ENCODE measurements at places on chromosomes 1 and 21.

- no peak for DNase-seq
Measured at GRCh38 chr21:39984286-39984991, 117.2 kb downstream of the PCP4 start.

- DNase-seq = peak; percentile 13
Measured at GRCh38 chr1:7942214-7942921, 1.7 kb upstream of the TNFRSF9 start.

- no peak for DNase-seq
Measured at GRCh38 chr1:101438359-101438758, 201.5 kb downstream of the S1PR1 start.

DNA sequence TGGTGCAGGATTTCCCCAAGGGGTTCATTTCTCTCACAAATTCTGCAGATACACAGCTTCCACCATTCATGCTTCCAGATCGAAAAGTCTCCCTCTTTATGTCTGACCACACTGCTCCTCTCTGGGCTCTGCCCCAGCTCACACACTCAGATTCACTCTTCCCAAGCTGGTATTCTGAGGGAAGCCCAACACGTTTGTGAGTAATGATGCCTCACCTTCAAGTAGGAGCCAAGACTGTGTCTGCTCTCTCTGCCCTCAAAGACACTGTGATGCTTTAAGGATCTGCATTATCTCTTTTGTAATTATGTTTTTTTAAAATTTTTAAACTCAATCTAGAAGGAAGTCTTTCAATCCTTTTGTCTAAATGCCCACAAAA lies 19.8 kb downstream of the PRAMEF11 start:
- DNase-seq = no peak

- no peak for DNase-seq
Measured at GRCh38 chr1:66012106-66012784, 219.6 kb downstream of the PDE4B start.

- no peak for DNase-seq
Measured at GRCh38 chr1:187630653-187631380, 802.1 kb downstream of the PLA2G4A start.

- DNase-seq = no peak
Measured at GRCh38 chr1:115555446-115555845, 86.3 kb upstream of the VANGL1 start.

GRCh38 chr1:193729429-193729828 lies 543.0 kb upstream of the B3GALT2 start:
- no peak for DNase-seq

GRCh38 chr1:151756291-151756690 lies 7.0 kb downstream of the MRPL9 start:
- DNase-seq = no peak

- no peak for DNase-seq
Measured at GRCh38 chr1:56074007-56074651, 505.2 kb downstream of the PLPP3 start.

DNA sequence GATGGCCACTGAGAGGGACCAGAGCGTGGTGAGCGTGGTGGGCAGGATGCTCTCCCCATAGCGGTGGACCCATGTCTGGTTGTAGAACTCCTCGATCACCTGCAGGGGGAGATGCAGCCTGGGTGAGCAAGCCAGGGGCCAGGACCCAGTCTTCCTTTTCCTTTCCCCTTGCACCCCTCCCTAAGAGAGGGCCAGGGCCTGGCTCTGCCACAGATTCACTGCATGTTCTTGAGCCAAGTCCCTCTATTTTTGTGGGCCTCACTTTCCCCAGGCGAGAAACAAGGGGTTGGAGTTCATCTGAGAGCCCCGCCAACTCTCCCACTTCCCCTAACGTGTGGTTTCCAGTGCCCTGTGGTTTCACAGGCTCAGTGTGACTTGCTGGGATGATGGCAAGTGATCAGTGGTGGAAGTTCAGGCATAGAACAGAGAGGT lies 27.5 kb downstream of the SLC2A1 start:
- DNase-seq = peak; percentile 32

DNA sequence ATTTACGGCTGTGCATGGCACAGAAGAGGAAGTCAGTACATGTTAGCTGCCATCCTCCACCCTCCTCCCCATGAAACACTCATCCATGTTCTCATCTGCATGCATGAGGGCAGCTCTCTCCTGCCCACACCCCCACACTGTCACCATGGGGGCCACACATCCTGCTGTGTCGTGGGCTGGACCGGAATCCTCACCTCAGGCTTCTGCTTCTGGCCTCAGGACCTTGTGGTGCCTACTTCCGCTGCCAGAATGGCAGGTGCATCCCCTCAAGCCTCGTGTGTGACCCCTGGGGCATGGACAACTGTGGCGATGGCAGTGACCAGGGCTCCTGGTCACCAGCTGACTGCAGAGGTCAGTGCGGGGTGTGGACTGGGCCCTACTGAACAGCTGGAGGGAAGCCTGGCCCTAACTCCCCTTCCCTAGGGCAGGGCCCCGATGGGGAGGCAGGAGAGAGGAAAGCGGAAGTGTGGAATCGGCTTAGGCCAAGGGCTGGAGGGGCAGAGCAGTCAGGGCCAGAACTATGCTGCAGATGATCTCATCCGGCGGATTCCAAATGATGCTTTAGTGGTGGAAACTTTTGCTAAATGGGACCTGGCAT lies 3.8 kb downstream of the LDLRAD2 start:
- no peak for DNase-seq

GRCh38 chr1:165259236-165259635 lies 97.3 kb downstream of the LMX1A start:
- no peak for DNase-seq

- no peak for DNase-seq
Measured at GRCh38 chr1:225453797-225454648, 26.2 kb upstream of the LBR start.

DNA sequence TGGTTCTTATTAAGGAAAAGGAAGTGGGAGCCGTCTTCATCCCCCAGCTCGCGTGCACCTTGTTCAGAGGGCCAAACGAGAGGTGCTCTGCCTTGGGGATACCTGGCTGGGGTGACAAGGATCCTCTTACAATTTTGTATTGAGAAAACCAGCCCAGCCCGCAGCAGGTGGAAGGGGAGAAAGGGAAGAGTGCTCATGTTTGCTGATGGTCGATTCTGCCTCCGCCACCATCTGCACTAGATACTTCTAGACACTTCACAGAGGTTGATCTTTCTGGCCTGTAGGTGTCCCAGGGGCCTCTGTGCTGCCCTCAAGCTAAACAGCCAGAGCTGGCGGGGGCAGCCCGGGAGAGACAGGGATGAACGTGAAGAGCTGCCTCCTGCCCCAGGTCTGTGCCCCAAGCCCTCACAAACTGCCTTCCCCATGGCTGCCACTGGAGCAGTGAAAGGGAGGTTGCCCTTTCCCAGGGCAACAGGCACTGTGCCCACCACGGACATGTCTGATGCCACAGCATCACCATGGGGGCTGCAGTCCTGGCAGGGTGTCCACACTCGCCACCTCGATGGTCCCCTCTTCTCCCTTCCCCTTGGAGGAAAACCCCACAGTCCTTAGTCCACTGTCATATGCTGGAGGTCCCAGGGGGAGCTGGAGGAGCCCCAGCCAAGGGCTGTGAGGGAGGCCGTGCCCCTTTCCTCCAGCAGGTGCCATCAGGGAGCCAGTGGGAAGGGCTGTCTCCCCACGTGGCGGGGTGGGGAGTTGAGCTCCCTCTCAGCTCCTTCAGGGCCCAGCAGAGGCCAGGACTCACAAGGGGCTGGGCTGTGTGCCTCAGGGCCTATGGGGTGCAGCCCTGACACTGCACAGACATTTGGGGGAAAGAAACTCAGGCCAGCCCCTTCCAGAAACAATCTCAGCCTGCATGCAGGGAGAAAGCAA lies 8.1 kb downstream of the ADPRS start:
- no peak for DNase-seq

DNA sequence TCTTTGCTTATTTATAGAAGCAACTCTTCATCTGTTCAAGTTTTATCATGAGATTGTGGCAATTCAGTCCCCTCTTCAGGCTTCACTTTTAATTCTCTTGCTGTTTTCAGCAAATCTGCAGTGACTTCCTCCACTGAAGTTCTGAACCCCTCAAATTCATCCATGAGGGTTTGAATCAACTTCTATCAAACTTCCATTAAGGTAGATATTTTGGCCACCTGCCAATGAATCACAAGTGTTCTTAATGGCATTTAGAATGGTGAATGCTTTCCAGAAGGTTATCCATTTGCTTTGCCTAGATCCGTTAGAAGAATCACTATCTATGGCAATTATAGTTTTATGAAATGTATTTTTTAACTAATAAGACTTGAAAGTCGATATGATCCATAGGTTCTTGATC lies 946.7 kb upstream of the B3GALT2 start:
- no peak for DNase-seq

GRCh38 chr1:77273891-77274290 lies 7.9 kb upstream of the AK5 start:
- no peak for DNase-seq

DNA sequence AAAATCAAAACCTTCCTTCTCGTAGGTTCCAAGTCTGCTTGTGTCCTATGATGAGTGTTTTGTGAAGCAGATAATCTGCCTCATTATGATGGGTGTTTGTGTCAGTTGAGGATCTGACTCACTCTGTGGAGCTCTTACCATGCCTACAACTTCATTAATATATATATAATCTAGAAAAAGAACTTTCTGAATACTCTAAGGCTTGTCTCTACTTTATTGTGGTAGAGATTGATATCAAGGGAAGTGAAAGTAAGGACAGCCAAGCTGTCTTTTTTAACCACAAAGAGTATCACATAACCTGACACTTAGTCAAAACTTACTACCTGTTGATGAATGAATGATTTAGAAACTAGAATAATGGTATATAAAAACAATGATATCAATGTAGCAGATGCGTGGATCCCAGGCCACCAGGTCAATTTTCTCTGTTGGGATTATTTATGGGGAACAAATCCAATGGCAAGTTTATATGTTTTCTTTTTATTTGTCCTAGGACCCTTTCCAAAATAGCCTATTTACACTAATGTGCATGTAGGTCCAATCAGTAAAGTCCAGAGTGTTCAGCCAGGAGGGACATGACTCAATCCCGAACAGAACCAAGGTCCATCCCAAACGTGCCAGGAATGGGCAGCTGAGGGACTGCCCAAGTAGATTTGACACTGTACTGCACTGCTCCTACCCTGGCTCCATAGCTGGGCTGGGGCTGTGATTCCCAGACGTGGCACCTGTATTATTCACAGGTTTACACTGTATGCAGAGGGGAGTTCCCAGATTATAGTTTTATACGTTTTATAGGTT lies 182.3 kb upstream of the GREM2 start:
- DNase-seq = no peak

GRCh38 chr1:1889090-1889750 lies 1.7 kb downstream of the GNB1 start:
- no peak for DNase-seq

DNA sequence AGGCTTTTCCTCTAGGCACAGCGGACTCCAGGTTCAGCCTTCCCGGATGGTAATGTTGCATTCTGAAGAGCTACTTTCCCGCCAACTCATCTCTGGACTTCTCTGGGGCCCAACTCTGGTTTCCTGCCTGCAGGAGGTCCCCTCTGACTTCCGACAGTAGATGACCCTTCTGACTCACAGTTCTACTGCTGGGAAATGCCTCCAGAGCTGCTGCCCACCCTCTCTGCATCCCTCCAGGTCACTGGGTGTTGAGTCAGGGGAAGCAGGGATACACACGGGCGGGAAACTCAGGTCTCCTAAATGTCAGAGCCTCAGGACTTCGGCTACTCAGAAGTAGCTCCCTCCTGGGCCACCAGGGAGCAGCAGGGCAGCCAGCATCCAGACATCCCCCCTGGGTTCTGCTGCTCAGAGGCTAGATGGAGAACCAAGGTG lies 2.1 kb upstream of the KIF21B start:
- DNase-seq = no peak

- DNase-seq = no peak
Measured at GRCh38 chr1:172408958-172409357, 11.5 kb upstream of the C1orf105 start.

DNA sequence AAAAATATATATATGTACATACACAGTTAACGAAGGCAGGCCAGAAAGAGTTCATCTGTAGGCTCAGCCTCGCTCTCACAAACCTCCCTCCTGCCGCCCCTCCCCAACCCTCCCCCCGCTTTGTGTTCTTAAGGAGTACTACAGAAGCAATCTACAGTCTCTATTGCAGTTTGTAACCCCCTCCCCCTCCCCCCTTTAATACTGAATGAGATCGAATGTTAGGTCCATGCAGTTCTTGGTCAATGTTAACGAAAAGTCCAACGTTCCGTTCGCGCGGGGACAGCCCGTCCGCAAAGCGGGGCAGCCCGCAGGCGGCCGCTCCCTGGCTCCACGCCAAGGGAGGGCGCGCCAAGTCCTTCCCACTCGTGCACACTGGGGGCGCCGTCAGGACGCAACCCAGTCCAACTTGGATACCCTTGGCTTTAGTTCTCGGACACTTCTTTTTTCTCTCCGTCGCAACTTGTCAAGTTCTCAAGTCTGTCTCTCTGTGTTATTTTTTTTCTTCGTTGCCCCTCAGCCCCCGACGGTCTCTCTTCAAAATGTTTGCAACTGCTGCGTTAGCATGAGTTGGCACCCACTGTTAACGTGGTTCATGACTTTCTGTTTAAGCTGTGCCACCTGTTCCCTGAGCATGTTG lies 2.2 kb downstream of the JUN start:
- DNase-seq = peak; percentile 8

- peak; percentile 12 for DNase-seq
Measured at GRCh38 chr1:19074361-19074901, 118.0 kb upstream of the IFFO2 start.

- DNase-seq = no peak
Measured at GRCh38 chr1:21368515-21369289, 71.2 kb upstream of the NBPF3 start.

- no peak for DNase-seq
Measured at GRCh38 chr1:234144901-234145300, 228.4 kb upstream of the COA6 start.

DNA sequence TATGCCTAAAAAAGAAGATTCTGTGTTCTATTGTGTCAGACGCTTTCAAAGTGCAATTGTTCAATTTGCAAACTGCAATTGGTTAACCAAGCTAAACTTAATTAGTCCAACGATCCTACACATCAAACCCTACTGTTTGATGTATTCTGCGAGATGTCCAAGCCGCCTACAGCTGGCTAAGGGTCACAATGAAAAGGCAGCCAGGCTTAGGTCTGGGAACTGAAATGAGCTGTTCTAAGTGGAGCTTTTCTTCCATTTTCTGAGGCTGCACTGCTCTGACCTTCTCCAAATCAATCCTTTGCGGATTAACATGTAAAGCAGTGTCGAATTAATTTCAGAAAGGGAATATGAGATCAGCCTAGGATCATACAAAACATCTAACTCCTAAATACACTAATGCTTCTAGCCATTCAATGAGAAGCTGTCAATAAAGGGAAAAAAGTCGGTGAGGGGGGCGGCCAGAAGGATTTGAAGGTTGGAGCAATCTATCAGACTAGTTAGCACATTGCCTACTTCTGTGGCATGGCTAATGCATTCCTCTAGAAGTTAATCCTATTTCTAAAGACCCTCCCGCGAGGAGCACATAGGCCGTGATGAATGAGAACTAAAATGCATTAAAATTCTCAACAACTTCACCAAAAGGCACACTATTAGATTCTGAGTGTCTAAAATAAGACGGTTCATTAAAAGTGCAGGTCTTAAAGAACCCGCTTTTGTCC lies 119.0 kb downstream of the SIM2 start:
- DNase-seq = no peak

- DNase-seq = no peak
Measured at GRCh38 chr1:13807209-13807608, 107.2 kb downstream of the PRDM2 start.

GRCh38 chr1:42429603-42430002 lies 26.2 kb downstream of the ZMYND12 start:
- no peak for DNase-seq

- DNase-seq = no peak
Measured at GRCh38 chr1:24138476-24139221, 4.3 kb downstream of the IL22RA1 start.
